ENCODE measurements at places on chromosomes 13 and 19.
A peak's percentile ranks its signal among the peaks of the same experiment; 100 is the strongest.

DNA sequence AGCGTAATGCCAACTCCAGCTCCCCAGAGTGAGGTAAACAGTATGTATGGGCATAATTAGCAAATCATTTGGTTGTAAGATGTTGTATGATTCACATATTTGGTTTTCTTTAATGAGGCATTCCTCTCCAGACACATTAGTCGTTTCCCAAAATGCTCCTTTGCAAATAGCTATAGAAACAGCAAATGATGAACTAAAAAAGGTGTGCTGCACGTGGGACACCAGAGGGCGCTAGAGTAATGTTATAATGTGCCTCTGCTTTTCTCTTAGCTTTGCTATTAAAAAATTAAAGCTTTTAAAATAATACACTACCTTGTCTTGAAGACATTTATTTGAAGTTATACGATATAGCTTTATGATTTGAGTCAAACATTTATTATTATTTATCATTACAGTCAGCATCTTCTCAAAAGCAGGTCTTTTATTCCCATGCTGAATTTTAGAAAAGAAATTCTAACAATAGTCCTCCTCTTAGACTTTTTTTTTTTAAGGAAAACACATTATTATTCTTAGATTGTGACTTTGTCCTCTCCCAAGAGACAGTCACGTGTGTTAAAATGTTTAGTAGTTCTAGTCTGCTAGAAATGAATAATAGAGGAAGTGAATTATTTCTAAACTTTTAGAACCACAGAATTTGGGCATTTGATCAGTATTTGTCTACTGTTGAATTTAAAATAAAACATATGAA, 121.6 kb upstream of the FRY start:
- DNase-seq = peak; percentile 19

DNA sequence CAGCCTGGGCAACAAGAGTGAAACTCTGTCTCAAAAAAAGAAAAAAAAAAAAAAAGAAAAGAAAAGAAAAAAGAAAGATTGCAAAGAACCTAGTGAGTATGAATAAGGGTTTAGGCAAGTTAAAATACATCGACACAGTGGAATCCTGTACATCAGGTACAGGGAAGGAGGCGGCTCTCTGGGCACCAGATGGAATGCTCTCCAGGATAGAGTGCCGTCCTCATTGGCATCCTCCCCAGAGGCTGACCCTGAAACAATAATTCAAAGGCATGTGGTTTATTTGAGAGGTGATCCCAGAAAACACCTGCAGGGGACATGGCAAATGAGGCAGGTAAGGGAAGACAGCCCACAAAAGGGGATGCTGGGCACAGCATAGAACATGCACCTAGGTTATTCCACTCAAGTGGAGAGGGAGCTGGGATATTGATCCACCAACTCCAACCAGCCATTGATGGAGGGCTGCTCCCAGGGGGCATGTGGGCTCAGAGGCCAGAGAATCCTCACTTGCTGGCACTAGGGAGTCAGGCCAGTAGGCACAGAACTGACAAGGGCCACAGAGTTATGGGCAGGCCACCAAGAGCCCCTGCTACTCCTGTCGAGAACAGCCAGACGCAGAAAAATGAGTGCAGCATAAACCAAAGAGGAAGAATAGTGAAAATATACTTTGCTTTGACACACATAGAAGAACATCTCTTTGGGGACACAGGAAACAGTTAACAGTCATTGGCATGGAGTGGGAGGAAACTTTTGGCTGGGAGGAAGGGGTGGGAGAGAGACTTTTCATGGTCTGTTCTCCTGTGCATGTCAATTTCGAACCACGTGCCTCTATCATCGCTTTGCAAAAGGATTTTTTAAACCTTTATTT, 4.2 kb downstream of the TSPAN16 start:
- DNase-seq = no peak

GRCh38 chr19:13804830-13805683, 9.8 kb downstream of the ZSWIM4 start:
- DNase-seq = no peak

DNA sequence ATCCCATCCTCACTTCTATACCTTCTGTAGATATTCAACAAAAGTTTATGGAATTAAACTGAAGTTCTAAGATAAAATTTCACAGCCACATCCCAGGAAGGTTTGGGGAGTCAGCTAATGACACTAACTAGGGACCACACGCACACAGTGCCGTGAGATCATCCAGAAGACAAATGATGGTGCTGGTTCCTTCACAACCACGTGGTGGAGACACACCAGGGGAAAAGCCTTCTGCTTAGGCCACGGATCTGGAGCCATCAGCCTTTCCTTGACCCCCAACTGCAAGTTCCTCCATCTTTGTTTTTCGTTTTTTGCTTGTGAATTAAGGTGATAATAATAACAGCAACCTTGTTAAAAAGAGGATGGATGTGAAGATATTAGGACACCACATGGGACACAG, 241.6 kb upstream of the MAB21L1 start:
- no peak for DNase-seq

GRCh38 chr13:27362064-27362751, 62.2 kb upstream of the GTF3A start:
- DNase-seq = peak; percentile 54

- no peak for DNase-seq
Measured at GRCh38 chr13:20487927-20488326, 37.7 kb downstream of the CRYL1 start.

GRCh38 chr13:48775285-48775684, 121.6 kb downstream of the CYSLTR2 start:
- DNase-seq = no peak

- DNase-seq = no peak
Measured at GRCh38 chr19:49691243-49692146, 579 bp downstream of the CPT1C start.
